GM04503 (cell line): ENCODE measurements at places on chromosomes 12 and 14.

DNA sequence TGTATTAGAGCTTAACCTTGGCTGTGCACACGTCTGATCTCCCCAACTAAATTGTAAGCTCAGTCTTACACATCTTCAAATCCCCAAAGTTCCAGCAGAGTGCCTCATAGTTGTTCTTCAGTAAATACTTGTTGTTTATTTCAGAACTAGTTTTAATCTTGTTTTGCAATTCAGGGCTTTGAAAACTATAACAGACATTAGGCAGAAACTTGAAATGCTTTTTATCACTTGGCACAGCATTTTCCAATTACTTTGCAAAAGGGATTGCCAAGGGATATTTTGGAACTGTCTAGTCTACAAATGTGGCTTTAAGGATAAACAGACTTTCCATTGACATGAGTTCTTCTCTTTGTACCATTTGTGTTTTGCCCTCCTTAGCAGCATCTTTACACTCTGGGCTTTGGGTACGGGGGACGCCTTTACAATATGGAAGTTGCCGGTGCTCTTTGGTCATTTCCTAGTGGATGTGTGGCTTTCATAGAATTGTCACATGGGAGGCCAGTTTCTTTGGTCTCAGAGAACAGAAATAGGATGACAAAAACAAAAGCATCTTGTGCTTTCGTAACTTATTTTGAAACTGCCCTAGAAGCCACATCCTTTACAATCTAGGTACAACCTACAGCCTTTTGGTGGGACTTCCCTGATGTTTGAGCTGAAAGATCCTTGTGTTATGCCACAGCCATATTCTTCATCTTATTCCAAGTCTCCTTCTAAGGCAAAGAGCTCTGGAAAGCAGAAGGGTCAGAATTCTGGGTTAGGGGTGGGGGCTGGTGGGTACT lies 96.9 kb downstream of the NPAS3 start:
- DNase-seq = no peak

DNA sequence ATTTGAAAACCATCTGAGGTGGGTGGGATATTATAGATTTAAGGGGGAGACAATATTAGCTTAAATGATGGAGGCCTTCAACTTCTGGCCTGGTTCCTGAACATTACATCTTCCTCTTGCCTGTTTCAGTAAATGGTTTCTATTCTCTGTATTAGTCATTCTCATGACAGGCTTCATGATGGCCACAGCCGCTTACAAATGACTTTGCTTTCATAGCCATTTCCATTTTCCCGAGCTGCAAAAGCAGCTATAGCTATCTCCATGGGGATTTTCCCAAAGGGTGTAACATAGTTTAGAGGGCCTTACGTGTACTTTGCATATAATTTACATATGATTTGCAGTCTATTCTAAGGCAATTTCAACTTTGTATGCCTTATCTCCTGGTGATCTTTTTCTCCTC lies 121.8 kb downstream of the NRXN3 start:
- no peak for DNase-seq

DNA sequence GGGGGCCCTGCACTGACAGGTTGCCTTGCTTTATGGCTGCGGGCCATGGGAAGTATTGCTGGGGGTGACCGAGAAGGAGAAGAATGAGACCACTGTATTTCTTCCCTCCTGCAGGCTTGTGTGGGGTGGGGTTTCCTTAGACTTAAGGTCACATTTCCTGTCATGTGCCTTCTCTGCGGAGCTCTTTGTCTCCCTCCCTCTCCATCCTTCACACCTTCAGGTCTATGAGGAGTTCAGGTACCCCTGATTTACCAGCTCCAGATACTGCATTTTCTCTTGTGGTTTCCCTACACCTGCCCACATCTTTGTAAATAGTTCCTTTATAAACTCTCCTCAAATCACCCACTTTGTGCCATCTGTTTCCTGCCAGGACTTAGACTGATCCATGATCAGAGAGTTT lies 3.6 kb downstream of the FNTB start:
- no peak for DNase-seq

DNA sequence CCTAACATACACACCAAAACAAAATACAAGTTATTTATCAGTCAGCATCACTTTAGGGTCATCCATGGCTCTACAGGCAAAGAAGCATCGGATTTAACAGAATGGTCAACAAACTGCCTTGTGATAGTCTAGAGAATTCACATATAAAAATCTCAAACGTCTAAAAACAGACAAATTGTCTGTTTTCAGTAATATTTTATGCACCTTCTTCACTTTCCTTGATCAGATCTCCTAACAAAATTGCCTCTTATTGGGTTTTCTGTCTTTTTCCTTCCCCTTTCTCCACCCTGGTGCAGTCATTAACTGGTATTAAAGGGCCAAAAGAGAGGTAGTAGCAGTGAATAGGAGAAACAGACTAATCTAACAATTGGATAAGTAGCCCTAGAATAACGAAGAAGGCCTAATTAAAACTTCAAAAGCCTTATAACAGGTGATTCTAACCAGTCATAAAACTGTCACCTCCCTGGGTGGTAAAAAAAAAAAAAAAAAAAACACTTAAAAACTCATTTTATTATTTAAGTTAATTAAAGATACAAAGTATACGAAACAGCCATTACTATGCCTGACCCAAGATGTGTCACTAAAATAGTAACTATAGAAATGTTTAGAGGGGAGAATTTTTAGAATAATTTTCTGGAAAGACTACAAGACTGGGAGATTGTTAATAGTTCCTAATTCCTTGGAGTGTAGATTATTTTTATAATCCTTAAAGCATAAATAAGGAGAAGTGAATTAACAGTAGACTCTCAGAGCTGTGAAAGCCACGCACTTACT lies 1.5 kb downstream of the KIF21A start:
- no peak for DNase-seq

DNA sequence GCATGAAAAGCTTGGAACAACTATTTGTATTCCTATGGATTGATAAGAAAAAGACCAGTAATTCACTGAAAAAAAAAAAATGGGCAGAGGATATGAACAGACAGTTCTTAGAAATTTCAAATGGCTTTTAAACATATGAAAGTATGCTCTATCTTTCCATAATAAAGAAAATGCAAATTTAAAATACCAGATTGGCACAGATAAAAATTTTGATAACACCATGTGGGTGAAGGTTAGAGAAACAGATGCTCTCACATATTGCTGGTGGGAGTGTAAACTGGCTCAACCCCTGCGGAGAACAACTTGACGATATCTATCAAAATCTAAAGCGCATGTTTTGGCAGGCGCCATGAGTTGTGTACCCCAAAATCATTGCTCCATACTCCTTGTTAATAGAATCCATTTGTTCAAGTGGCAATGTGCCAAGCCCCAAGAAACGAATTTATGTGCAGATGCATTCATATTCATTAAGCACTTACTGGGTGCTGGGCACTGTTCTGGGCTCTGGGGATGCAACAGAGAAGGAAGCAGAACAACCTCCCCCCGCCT lies 29.5 kb upstream of the TMPO start:
- DNase-seq = no peak

DNA sequence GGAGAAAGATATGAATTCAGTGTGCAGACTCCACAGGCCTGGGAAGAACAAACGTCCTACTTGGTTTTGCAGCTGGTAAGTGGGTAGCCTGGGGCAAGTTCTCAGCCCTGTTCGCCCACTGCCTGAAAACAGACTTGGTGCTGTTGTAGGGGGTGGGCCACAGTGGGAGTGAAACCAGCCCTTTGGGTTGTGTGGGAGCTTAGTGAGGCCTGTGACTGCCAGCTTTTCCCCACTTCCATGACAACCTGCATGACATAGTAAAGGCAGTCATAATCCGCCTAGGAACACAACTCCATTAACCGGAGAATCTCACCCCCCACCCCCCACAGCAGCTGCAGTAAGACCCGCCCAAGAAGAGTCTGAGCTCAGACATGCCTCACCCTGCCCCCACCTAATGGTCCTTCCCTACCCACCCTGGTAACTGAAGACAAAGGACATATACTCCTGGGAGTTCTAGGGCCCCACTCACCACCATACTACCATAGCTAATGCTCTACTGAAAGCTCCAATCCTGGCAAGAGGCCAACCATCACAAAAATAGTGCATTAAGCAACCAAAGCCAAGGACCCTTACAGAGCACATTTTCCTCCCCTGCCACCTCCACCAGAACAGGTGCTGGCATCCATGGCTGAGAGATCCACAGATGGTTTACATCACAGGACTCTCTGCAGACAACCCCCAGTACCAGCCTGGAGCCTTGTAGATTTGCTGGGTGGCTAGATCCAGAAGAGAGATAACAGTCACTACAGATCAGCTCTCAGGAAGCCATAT lies 39.8 kb upstream of the LMNTD1 start:
- no peak for DNase-seq
